Neural crest cell (in vitro differentiated cells): ENCODE measurements at places on chromosomes 5 and 9. TPM values are rescaled to one million over a fixed set of nuclear protein-coding genes. Genes with fewer than 3 reads are reported as not detected.

Gene TLR4
- 1.3 and 2.2 TPM in 2 replicates for total RNA-seq

Gene SLC31A1
- total RNA-seq: 30.0 and 30.8 TPM in 2 replicates

Gene ARL14EPL
- not detected in 2 replicates for total RNA-seq

Gene PRRX2
- 0.65 and 0.68 TPM in 2 replicates for total RNA-seq

Gene HEMGN
- total RNA-seq: not detected in 2 replicates

Gene ZNF169
- total RNA-seq: 5.9 and 7.6 TPM in 2 replicates

Gene TRAF2
- total RNA-seq: 30.1 and 34.4 TPM in 2 replicates

Gene PSD2
- 0.66 and 0.68 TPM in 2 replicates for total RNA-seq

Gene FST
- 4.0 and 7.2 TPM in 2 replicates for total RNA-seq

Gene CCNJL
- 28.7 and 29.7 TPM in 2 replicates for total RNA-seq
